A673 (cell line): ENCODE measurements at places on chromosomes 7 and 10.

DNA sequence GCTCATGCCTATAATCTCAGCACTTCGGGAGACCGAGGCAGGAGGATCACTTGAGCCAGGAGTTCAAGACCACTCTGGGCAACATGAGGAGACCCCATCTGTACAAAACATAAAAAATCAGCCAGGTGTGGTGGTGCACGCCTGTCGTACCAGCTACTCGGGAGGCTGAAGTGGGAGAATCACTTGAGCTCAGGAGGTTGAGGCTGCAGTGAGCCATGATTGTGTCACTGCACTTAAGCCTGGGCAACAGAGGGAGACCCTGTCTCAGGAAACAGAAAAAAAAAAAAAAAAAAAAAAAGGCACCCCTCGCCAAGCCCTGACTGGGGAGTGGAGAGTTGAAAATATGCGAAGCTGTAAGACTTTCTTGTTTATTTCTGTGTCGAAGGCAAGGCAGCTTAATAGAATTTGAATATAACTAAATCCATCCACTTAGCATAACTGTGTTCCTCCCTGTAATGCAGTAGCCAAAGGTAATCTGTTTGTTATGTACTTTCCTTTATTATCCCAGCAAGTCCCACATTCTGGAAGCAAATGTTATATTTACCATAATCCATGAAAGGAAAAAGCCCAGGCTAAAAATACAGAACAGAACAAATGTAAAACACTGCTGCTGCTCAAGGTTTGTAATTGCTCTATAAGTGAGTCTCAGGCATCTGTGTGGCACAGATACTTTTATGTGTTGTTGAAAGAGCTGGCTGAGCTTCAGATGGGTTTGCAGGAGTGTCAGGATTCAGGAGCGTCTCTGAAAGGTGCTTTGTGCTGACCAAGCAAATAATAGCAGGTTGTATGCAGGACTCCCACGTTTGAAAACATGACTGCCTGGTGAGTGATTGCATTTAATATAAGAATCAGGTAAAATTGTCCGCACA is 127.2 kb downstream of the CELF2 start:
- DNase-seq = no peak

DNA sequence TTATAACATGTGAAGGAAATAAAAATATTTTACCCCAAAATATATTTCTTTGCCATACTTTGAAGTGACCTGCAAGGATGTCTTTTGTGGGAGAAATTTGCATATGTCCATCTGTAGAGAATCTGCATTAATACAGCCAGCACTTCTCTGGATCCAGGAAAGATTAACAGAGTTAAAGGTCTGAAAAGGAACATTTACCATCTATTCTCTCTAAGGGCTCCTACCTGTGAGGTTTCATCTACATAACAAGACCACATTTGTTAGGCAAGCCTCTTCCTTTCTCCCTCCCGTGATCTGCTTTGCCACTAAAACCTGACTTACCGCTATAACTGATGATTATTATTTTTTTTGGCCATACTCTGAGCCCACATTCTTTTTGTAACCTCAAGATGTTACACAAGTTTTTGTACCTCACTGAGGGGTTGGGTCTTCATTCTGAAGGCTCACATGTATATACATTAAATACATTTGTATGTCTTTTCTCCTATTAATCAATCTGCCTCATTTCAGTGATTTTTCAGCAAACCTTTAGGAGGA is 129.4 kb downstream of the AKR1D1 start:
- DNase-seq = no peak

GRCh38 chr10:12107781-12108180 is 21.7 kb upstream of the SEC61A2 start:
- peak; percentile 50 for DNase-seq

DNA sequence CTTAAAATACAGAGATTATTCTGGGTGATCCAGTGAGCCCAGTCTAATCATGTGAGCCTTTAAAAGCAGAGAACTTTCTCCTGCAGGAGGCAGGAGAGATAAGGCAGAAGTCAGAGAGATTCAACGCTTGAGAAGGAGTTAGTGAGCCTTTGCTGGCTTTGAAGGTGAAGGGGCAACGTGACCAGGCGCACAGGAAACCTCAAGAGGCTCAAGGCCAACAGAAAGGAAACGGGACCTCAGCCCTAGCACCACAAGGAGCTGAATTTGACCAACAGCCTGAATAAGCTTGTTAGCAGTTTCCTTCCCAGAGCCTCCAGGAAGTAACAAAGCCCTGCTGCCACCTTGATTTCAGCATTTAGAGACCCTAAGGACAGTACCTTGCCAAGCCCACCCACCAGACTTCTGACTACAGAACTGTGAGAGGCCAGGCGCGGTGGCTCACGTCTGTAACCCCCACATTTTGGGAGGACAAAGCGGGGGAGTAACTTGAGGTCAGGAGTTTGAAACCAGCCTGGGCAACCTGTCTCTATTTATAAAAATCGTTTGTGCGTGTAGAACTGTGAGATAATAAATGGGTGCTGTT is 87.3 kb upstream of the KAT6B start:
- no peak for DNase-seq

DNA sequence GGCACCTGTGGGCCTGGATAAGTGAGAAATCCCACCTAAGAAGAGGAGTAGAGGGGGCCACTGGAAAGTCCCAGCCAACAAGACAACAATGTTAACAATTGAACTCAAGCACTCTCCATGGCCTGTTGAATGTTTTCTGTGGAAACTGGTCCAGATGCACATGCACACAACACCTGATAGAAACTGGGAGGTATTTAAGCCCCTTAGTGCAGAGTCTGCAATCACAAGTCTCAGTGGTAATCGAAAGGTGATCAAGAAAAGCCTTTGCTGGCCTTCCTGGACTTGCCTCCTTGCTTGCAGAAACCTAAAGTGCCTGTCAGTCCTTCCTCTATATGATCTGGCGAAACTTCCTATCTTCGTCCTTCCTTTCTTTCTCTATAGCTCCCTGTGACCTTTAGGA is 30.6 kb upstream of the HNRNPH3 start:
- DNase-seq = no peak

- DNase-seq = no peak
Measured at GRCh38 chr7:108368466-108368865, 87.8 kb downstream of the NRCAM start.
